ENCODE measurements at places on chromosomes 16 and 17.

GRCh38 chr16:66728117-66728787 lies 23.2 kb downstream of the DYNC1LI2 start:
- DNase-seq: no peak

- DNase-seq: no peak
Measured at GRCh38 chr16:66516509-66516807, 33.5 kb downstream of the TK2 start.

DNA sequence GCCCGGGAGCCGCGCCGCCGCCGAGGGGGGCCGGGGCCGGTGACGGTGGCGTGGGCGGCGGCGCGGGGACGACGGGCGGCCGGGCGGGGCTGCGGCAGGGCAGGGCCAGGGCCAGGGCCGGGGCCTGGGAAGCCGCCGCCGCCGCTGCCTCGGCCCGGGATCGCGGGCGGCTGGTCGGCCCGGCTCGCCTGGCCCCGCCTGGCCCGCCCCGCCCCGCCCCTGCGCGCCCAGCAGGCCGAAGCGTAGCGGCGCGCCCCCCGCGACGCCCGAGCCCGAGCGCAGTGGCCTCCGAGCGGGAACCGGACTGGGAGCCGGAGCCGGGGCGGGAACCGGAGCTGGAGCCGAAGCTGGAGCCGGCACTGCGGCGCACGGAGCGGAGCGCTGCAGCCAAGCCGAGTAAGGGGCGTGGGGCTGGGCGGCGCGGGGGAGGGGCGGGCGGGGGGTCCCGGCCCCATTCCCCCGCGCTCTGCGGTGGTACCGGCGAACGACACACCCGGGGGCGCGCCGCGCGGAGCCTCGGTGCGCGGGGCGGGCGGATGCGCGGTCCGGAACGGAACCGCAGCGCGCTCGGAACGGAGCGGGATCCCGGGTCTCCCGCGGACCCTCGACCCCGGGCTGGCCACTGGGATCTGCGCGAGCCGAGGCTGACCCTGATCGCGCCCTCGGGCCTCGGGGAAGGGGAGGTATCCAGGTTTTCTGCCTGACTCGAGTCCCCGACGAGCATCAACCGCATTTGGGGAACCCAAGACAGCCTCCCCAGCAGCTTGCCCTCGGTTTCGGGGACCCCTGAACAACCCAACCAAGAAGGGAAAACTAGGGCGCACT lies at the start of gene BEAN1:
Gene BEAN1, plus strand, starts transcription at position 260 of the 825 bp plus-strand sequence. CDS start 10,382 bp downstream, outside the sequence.
- no peak for DNase-seq

- no peak for DNase-seq
Measured at GRCh38 chr16:85211271-85211801, 99.1 kb upstream of the CIBAR2 start.

Measured in T-helper 2 cell (primary cell).